Esophagus squamous epithelium (tissue), 5 donors: ENCODE measurements at places on chromosomes 11 and 22.

DNA sequence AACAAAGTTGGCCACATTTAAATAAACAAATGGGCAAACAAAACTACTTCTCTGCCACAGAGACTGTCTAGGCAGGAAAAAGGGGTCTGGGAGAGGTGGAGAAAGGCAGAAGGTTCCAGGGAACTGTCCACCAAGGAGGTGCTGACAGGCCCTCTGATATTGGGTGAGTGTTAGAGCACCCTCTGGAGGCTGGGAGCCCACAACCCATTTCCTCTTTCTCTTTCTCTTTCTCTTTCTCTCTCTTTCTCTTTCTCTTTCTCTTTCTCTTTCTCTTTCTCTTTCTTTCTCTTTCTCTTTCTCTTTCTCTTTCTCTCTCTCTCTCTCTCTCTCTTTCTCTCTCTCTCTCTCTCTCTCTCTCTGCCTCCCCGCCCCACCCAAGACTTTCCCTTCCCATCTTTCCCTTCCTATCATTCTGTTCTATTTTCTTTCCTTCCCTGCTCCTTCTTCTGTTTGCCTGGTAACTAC is 912.8 kb downstream of the DLG2 start:
- no peak for DNase-seq

DNA sequence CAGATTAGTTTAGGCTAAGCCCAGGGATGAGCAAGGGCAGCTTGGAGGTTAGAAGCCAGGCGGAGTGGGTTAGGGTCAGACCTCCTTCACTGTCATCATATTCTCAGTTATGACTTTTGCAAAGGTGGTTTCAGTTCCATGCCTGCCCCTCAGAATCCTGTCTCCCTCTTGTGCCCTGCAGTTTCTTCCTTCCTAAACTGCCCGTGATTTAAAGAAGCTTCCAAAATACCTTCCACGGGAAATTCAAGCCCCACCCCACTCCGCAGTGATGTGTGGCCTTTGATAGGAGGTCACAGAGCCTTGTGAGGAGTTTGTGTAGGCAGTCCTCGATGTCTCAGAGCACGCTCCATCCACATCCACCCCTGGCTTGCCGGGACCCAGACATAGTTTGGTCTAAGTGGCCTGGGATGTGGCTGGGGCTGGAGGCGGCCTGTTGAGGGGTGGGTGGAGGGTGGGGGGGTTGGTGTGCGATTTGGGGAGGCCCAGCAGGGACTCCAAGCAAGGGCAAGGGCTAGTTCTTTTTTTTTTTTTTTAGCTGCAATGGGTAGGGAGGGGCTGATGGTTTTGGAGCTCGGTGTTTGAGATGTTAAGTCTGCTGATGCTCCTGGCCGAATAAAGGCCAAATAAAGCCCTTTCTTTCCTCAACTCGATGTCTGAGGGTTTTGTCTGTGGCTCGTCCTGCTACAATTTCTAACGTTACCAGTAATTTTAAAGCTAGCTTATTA is 1.6 kb upstream of the IFITM1 start:
- DNase-seq: no peak

GRCh38 chr22:31896472-31896871 is 47.9 kb upstream of the YWHAH start:
- no peak for DNase-seq

DNA sequence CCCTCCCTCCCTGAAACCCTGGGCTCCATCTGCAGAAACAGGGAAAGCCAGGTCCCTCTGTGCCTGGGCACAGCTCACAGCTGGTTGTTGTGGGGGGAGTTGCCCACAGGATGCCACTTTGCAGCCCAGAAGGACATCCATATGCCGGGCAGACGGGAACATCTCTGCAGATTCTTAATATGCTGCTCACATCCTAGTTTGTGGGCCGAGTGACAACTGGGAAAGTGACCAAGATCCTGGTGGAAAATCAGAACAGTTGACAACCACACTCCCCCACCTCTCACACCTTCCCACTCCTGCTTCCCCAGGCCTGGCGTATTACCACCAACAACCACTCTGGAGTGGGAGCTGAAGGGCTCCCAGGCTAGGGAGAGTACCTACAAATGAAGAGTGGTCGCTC is 7.3 kb upstream of the SCGB1A1 start:
- no peak for DNase-seq

DNA sequence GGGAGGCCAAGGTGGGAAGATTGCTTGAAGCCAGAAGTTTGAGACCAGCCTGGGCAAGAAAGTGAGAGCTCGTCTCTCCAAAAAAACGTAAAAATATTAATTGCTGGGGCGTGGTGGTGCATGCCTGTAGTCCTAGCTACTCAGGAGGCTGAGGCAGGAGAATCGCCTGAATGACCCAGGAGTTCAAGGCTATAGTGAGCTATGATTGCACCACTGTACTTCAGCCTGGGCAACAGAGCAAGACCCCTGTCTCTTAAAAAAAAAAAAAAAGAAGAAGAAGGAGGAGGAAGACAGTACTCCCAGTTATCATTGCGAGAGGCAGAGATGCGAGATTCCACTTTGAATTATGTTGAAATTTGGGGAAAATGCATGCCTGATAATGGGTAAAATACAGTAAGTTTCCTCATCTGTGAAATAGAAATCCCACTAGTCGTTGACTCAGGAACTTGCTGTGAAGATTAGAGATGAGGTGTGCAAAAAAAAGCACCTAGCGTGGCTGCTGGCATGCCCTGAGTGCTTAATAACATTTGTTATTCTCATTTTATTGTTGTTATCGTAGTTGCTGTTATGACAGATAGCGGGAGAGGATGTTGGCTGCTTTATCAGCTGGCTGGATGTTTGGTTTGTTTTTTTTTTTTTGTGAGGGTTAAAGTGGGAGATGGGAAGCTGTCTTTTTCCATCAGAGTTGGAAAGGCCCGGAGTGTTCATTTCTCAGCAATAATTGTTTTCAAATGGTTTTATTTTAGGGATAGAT is 33.4 kb downstream of the BCR start:
- DNase-seq: no peak

DNA sequence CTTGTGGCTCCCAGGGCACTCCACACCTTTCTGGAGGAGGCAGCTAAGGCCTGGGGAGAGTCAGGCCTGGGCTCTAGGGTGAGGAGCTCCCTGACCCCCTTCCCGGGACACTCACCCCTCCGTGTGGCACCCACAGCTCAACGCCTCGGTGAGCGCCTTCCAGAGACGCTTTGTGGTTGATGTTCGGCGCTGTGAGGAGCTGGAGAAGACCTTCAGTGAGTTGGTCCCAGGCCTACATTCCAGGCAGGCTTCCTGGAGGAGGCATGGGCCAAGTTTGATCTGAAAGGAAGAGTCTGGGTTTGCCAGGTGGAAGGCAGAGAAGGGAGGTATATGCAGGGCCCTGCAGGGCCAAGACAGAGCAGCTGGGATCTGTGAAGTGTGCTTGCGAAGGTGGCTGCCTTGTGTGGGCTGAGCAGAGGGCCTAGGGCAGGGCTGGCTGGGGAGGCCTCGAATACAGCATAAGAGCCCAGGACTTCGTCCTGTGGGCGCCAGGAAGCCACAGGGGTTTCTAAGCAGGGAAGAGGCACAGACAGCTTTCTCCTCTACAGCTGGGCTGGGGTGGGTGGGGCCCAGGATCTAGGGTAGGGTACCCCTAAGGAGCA is 2.9 kb downstream of the TCIRG1 start:
- DNase-seq: no peak

DNA sequence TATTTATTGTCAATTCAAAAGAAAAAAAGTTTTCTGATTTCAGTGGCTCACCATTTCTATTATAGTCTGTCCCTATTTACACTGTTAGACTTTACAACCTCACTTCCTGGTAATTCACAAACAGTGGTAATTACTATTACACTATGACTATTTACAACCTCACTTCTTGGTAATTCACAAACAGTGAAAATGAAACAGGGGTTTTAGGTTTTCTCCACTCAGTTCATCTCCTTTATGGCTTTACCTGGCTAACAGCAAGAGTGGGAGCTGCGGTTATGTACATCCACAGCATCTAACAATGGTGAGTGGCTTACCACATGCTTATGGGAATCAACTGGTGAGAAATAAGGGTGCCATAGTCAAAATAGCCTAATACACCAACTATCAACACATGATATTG is 166.4 kb downstream of the CASP12 start:
- no peak for DNase-seq

DNA sequence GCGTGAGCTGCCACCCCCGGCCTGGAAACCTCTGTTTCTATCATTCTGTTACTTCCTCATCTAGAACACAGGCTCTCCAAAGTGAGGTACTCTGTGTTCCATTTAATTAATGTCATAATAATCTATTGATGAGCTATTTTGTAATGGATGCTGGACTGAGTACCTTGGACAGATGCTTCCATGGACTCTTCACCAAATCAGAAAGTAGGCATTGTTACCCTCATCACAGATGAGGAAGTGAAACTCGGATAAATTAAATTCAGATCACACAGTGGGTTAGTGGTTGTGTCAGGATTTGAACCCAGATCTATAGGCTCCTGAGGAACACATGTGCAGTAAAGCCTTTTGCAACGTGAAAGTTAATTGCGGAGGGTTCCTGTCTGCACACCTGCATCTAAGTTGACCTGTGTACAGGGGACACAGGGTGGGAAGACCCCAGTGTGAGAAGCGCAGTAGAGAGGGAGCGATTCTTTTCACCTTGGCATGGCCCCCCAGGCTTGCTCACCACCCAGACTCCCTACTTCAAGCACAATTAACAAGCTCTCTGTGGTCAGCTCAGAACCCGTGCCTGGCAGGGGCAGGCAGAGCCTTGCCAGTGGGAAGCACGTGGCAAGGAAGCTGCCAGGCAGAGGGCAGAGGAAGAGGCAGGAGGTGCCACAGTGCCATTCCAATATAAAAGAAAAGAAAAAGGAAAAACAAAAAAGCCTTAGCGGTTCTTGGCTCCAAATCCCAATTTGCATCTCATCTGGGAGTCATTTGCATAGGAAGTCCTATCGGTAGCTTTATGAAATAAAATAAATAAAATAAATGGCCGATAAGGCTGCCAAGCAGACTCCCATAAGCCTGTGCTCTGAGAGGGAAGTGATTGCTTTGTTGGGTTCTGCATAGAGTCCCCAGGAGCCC is 239.3 kb downstream of the GRIK4 start:
- DNase-seq: no peak

DNA sequence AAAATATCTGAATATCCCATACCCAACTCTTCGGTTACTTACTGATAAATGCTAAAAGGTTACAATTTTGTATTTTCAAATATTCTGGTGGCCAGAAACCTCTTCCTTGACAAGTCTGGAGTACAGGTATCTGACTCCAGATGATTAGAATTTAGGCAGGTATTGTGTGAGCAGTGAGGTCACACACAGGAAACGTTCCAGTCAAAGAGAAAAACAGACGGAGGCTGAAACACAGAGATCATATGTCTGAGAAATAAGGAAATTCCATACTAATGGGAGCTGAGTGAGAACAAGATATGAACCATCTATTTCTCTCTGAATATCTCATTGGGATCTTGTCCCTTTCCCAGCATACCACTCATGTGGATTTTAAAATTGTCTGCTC is 89.4 kb upstream of the IGLL5 start:
- DNase-seq: no peak

- DNase-seq: no peak
These were observed 107.0 kb upstream of the SESN3 start for GRCh38 chr11:95337972-95338429.

- no peak for DNase-seq
These were observed 760 bp downstream of the ZNRF3 start for GRCh38 chr22:28883917-28884746.

DNA sequence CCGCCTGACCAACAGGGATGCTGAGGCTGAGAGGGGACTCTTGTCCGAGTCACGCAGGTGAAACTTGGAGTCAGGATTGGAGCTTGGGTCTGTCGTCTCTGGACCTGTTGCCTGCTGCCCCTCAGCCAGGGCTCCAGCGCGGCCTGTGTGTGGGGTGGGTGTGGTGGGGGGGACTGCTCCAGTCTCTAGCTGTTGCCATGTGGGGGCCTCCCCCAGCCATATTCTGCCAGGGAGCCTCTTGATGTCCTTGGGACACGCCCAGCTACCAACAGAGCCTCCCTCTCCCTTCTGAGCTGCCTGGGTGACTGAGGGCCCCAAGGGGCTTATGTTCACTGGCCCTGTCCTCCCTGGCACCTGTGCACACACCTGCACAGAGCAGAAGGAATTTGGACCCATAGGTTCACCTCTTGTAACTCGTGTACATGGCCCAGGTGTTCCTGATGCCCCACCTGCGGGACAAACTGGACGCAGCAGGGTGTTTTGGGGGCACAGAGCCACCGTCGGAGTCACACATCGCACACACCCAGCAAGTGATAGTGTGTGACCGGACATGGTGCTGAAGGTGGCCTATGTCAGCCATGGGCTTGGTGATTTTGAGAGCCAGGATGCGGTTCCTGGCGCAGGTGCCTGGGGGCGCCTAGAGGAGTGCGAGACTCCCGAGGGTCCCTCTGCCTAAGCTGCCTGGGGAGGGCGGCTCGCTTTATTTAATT is 252.3 kb downstream of the TBC1D22A start:
- no peak for DNase-seq

DNA sequence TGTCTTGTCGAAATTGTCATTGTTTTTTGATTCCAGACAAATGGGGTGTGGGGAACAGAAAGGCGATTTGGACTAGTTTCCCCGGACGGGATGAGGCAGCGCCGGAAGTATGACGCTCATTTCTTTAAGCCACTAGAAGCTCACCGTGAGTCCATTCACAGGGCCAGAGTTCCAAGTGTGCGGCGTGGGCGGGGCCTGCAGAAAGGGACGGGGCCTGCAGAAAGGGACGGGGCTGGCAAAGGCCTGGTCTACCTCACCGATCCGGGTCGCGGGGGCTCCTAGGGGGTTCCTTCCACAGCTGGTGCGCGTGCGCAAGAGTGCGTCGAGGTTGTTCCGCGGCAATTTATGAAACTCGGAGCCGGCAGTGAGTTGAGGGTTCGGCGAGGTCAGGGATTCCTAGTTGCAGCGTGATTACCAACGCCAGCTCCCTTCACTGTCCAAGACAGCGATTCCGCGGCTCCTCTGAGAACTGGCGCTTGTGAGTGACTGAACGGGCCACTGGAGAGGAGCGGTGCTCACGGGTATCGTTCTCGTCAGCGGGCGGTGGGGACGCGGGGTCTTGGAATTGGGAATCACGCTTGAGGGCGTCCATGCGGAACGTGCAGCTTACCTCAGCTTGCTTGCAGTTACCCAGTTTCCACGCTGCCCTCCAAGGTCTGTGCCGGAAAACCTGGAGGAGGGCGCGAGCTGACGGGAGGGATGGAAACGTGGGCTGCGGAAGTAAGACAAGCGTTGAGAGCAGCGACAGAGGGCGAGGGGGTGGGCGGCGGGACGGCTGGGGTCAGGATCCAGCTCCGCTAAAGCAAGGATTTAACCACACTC is at the start of gene ZNF215:
TSS of gene ZNF215 (plus strand) at position 219 of the 822 bp plus-strand sequence. CDS start 5,847 bp downstream, outside the sequence.
- peak; percentile 4 for DNase-seq

GRCh38 chr11:86741839-86742805 is 58.2 kb upstream of the PRSS23 start:
- no peak for DNase-seq

GRCh38 chr22:44019416-44019815 is 4.7 kb upstream of the PARVB start:
- no peak for DNase-seq
